ENCODE measurements at places on chromosomes 11 and 22. TPM values are rescaled to one million over a fixed set of nuclear protein-coding genes. Genes with fewer than 3 reads are reported as not detected.

The MS4A7 gene
- 5.4 TPM for polyA plus RNA-seq

GRCh38 chr22:45777046-45777851 is 105.6 kb downstream of the ATXN10 start:
- DNase-seq: no peak

GRCh38 chr11:29333993-29334775 is 682.6 kb downstream of the KCNA4 start:
- no peak for DNase-seq

GRCh38 chr11:72039031-72039855 is 40.5 kb downstream of the IL18BP start:
- peak; percentile 71 for DNase-seq

Measured in ovary (tissue), 10 donors.